ENCODE measurements at places on chromosomes 3 and 15.

DNA sequence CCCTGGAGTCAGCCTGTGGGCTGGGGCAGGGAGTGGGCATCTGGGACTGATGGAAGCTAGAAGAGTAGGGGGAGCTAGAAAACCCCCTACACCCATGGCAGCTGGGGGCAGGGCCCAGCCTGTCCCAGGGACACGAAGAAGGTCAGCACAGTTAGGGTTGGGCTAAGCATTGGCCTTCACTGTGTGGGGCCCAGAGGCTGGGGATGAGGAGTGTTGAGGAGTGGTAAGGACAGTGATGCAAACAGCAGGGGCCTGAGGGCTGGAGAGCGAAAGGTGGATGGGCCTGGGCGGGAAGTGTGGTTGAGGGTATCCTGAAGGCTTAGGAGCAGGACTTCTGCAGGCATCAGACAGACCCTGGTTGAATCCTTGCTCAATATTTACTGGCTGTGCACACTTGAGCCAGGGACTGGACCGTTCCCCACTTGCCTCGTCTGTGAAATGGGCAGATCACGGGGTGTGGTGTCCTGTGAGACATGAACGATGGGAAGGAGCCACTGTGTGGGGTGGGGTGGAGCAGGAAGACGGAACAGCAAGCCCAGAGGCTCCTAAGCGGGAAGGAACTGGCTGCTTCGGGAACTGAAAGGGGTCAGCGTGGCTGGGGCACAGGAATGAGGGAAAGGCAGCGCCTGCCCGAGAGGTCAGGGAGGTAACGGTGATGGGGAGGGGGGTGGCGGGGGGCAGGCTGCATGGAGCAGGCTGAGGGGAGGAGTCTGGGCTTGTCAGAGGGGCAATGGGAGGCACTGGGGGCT lies 7.3 kb downstream of the PRKCD start:
- no peak for DNase-seq

- DNase-seq, result no peak
These were observed 55.4 kb downstream of the ZNF148 start for GRCh38 chr3:125319765-125320164.

GRCh38 chr15:85646538-85647091 lies 148.1 kb downstream of the KLHL25 start:
- DNase-seq, result no peak

- no peak for DNase-seq
These were observed 91.3 kb upstream of the SLC25A36 start for GRCh38 chr3:140850210-140850955.

GRCh38 chr3:59052803-59053411 lies 3.1 kb upstream of the CFAP20DC start:
- no peak for DNase-seq

- DNase-seq, result no peak
These were observed 1.6 kb downstream of the SERP1 start for GRCh38 chr3:150544726-150545125.
